ENCODE measurements at places on chromosomes 5 and 9. TPM values are rescaled to one million over a fixed set of nuclear protein-coding genes. Genes with fewer than 3 reads are reported as not detected.

Gene ABLIM3
- 41.3 TPM for total RNA-seq

Gene PCDHGC3
- 19.4 TPM for total RNA-seq

DNA sequence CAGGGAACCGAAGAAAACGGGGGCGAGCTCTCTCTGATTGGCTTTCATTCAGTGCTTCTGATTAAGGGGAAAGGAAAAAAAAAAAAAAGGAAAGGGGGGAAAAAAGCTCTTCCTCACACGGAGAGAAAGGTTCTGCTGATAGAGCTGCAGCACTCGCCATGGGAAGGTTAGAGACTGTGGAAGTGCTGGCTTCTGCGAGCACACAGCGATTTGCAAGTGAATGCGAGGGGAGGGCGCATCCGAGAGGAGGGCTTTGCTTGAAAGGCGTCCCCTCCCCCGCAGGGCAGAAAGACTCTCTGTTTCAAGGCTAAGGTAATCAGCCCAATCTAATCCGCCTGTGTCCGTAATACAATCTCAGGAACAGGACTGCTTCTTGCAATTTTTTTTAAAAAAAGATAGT lies at the start of gene CDH10:
CDH10 (minus strand) TSS at position 218 of the 400 bp plus-strand sequence. CDS start 51,488 bp downstream, outside the sequence.
- no peak for DNase-seq

GRCh38 chr9:13437866-13438265 lies 158.4 kb upstream of the MPDZ start:
- peak; percentile 32 for DNase-seq

Gene PTTG1
- 190 TPM for total RNA-seq

Gene ROPN1L
- total RNA-seq: 0.68 TPM

- DNase-seq: peak; percentile 5
Measured at GRCh38 chr5:172274951-172275753, 8.4 kb downstream of the UBTD2 start.

- DNase-seq: no peak
Measured at GRCh38 chr5:36530215-36530614, 76.2 kb upstream of the SLC1A3 start.
